ENCODE measurements at places on chromosomes 3 and 15. TPM values are rescaled to one million over a fixed set of nuclear protein-coding genes. Genes with fewer than 3 reads are reported as not detected.

GOLGA8T gene
- total RNA-seq, result not detected

PLCH1 gene
- total RNA-seq, result 14.2 TPM

ACAD11 gene
- total RNA-seq, result 14.8 TPM

C3orf22 gene
- total RNA-seq, result 0.44 TPM

IMPDH2 gene
- 206 TPM for total RNA-seq

RASL12 gene
- 0.40 TPM for total RNA-seq

CD80 gene
- 0.20 TPM for total RNA-seq

WDR72 gene
- total RNA-seq, result 26.6 TPM

SLC41A3 gene
- total RNA-seq, result 62.4 TPM

SLC9C1 gene
- 1.5 TPM for total RNA-seq

SPATA12 gene
- total RNA-seq, result 0.16 TPM

SYNM gene
- 1.1 TPM for total RNA-seq

PRTG gene
- total RNA-seq, result 87.4 TPM

RASGRP1 gene
- 1.5 TPM for total RNA-seq

RLBP1 gene
- not detected for total RNA-seq

CCR4 gene
- total RNA-seq, result not detected

RBMS3 gene
- 3.8 TPM for total RNA-seq

EAF1 gene
- 28.2 TPM for total RNA-seq

FSIP1 gene
- total RNA-seq, result 2.5 TPM

SLC2A2 gene
- total RNA-seq, result 1.5 TPM

ACTC1 gene
- total RNA-seq, result 5.3 TPM

ATP13A5 gene
- 0.29 TPM for total RNA-seq

PLA2G4F gene
- total RNA-seq, result 0.60 TPM

THBS1 gene
- total RNA-seq, result 34.6 TPM

PLA2G4D gene
- not detected for total RNA-seq
